ENCODE measurements at places on chromosomes 1 and 21.

DNA sequence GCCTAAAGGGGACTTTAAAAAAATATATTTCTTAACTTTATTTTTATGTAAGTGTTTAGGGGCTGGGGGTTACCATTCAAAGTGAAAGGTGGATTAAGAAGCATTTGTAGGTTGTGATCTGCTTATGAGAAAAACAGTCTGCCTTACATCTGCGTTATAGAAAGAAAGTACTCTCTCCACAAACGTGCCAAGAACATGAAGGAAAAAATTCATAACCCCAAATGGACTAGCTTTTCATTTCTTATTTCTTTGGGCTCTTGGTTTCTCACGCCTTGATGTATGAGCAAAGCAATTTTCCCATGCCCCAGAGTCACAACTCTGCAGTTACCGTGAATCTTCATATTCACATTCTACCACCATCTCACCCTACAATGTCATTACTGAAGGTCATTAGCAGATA is 1165.1 kb upstream of the ADGRL4 start:
- DNase-seq = no peak

- no peak for DNase-seq
Measured at GRCh38 chr21:42037943-42038342, 27.8 kb upstream of the ZBTB21 start.

DNA sequence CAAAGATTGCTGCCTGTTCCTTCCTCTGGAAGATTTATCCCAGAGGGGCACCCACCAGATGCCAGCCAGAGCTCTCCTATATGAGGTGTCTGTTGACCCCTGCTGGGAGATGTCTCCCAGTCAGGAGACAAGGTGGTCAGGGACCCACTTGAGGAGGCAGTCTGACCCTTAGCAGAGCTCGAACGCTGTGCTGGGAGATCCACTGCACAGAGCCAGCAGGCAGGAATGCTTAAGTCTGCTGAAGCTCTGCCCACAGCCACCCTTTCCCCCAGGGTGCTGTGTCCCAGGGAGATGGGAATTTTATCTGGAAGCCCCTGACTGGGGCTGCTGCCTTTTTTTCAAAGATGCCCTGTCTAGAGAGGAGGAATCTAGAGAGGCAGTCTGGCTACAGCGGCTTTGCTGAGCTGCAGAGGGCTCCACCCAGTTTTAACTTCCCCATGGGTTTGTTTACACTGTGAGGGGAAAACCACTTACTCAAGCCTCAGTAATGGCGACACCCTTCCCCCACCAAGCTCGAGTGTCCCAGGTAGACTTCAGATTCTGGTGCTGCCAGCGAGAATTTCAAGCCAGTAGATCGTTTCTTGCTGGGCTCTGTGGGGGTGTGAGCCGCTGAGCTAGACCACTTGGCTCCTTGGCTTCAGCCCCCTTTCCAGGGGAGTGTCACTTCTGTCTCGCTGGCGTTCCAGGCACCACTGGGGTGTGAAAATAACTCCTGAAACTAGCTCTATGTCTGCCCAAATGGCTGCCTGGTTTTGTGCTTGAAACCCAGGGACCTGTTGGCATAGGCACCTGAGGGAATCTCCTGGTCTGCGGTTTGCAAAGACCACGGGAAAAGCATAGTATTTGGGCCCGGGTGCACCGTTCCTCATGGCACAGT is 51.1 kb upstream of the PDC start:
- DNase-seq = no peak

DNA sequence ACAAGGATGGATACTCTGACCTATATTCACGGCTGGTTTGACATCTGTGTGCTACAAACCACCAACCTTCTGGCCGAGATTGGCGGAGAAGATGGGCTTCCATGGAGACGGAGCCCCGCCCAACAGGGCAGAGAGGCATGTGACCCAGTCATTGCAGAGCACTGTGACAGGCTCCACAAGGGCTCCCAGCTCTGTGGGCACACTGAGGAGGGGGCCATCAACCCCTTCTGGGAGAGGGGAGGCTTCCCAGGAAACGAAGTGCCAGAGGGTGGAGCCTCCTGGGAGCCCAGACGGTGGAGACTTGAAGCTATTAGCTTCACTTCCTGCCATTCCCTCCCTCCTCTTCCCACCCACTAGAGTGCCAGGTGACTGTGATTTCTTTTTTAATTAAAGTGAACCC is 71.6 kb upstream of the IFFO2 start:
- DNase-seq = no peak

- DNase-seq = no peak
Measured at GRCh38 chr1:210325026-210325670, 3.6 kb upstream of the HHAT start.

GRCh38 chr1:150678988-150679387 is 18.0 kb downstream of the GOLPH3L start:
- DNase-seq = no peak

DNA sequence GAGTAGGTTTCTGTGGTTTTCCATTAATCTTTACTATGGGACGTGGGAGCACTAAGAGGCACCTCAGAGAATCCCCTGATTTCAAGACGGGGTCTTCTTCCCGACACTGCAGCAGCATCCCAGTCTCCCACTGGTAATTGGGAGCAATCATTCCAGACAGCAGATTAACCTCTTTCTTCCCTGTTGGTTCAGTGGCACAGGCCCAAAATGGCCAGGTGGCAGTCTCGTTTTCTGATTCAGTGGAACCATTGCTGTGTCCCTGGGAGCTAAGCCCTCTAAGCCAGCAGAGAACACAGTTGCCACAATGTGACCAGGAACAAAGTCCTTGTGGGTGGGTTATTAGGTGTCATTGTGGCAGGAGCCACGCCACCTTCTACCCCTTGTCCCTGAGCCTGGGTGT is 342.1 kb downstream of the MATN1 start:
- no peak for DNase-seq

Measured in posterior cingulate gyrus (tissue), 11 donors.